ENCODE measurements at places on chromosomes 12 and 14.

DNA sequence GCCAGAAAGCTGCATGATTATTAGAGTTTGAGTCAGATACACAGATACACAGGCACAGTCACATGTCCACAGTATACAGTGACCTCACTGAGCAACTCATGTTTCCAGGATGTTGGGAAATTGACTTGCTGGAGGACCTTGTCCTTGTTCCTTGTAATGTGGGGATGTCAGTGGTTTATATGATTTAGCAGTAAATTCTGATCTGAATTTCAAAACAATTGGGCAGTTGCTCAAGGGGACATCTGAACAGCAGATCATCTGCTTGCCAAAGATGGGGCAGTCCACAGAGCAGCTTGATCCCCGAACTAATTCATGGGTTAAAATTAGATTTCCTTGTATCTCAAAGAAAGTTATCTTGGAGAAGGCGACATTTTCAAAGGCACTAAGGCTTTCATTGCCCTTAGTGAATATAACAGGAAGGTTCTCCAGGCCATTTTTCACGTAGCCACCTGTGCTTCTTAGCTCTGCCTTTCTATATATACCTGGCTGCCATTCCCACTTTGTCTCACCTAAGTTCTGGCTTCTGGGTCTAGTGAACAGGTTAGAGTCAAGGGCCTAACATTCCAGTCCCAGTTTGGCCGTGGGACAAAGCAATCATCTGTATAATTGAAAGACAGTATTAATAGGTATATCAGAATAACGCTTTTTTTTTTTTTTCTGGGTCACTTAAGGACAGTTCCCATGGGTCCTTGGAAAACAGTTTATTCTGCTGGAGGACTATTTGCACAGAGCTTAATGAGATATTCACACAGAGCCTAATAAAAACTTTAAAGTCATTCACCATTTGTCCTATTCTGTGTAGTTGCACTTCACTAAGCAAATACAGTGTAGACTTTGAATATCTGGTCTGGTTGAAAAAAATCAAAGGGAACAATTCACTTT, 64.9 kb upstream of the STRN3 start:
- DNase-seq: no peak

DNA sequence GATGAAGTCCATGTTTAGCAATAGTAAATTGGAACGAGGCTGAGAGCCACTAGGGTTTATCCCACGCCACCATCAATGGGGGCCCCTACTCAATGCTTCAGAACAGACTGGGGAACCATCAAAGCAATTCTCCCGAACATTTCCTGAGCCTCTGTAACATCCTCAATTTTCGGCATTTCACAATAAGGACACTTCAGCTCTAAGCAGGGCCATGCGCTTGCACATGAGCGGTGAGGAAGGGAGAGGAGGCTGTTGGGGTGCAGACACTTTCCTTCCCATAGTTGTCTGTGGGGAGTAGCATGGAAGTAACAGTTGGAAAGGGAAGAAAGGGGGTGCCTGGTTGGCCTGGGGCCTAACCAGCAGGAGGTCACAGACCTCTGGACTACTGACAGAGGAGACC, 129.9 kb upstream of the PRMT8 start:
- no peak for DNase-seq

DNA sequence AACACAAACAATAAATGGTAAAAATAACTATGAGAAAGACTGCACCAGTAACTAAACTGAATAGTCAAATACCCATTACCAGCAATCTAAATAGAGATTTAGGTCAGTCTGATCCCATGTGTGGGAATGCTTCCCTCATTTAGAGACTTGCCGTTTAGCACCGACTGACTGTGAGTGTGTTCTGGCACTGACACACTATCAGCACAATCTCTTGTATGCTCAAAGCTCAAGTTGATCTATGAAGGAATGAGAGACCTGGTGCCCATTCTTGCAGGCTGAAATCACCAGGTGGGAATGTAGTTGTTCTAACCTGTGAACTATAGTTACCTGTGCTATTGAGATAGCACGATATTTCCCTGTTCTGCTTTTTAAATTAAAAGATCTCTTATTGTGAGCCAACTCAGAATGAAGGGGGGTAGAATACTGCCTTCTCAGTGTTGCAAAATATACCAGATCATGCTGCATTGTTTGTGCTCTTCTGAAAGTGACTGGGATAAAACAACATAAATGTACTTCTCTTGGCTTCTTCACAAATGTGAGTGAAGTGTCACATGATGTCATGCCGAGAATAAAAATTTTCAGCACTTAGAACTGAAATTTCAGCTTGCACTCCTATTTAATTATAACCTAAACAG, 99.6 kb downstream of the LIN7A start:
- no peak for DNase-seq

DNA sequence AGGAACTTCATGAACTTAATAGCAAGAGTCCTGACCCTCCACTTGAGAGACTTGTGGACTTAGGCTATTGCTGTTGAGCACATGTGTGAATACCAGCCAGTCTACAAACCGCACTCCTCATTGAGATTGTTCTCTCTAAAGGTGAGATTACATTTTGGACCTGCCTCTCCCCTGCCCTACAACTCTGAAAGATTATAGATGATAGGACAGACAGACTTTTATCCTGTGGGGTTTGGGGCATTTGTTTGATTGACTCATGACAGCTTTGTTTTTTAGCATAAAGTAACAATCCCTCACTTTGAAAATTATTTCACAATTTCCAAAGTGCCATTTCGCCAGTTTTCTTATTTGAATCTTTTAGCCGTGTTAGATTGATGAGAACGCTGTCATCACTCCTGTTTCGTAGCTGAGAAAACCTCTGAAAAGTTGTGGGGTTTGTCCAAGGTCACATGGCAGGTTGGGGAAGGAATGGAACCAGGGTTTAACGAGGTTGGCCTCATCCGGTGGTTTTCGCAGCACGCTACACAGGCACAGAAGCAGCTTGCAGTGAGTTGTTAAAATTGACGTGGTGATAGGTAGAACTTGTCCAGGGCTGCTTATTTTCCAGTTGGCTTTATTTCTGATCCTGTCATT, 836 bp downstream of the EVL start:
- DNase-seq: no peak

DNA sequence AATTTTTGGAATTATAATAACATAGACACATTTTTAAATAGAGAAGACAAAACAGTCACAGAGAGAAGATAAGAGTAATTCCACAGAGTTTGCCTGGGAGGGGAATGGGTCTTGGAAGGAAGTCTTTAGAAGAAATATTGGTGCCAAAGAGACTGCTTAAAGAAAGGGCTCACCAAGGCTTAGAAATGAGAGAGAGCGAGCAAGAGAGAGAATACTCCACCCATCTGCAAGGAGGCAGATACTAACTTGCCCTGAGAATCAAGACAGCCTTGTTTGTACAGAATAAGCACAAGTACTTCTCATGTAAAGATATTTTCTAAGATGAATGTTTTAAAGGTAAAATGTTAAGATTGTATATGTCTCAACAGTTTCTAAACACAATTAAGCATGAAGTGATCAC, 165.5 kb downstream of the SLC38A4 start:
- DNase-seq: no peak

DNA sequence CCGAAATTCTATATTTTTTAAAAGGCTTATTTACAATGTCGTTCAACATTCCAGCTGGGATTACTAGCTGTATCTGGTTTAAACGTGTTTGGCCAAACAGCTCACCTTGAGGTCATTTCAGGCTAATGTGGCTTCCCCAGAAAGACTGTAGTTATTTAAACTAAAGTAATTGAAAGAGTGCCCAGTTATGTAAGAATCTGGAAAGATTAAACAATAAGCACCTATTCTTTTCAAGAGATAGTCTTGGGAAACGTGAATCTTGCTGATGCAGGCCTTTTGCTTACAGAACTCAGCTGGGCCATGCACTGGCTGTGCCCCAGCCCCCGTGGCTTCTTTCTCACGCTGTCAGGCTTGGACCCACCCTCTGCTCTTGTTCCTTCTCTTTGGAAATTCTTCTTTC, 24.4 kb downstream of the GLRX5 start:
- no peak for DNase-seq

DNA sequence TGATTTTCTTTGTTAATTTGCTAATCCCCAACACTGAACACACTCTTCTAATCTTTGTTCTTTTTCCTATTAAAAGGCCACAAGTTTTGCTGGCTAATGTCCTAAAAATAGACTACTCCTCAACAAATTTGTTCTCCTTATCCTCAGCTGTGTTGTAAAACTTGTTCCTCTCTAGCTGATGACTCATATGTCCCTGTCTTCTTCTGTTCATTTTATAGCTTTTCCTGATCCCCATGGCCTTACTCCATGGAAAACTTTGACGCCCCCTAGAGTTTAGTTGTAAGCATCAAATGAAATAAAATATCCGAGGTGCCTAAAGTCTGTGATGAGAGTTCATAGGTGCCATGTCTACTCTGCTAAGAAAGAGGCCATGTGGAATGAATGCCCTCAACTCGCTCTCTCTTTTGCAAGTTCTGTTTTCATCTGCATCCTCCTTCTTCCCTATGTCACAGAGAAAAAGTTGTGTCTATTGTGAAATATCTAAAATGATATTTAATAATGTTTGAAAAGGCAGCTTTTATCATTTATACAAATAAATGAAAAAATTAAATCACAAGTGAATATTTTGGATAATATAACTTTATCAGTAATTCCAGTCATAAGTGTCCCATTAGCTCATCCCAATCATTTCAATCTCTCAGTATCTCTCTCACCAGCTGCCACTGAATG, 237.9 kb downstream of the IPO8 start:
- DNase-seq: no peak

DNA sequence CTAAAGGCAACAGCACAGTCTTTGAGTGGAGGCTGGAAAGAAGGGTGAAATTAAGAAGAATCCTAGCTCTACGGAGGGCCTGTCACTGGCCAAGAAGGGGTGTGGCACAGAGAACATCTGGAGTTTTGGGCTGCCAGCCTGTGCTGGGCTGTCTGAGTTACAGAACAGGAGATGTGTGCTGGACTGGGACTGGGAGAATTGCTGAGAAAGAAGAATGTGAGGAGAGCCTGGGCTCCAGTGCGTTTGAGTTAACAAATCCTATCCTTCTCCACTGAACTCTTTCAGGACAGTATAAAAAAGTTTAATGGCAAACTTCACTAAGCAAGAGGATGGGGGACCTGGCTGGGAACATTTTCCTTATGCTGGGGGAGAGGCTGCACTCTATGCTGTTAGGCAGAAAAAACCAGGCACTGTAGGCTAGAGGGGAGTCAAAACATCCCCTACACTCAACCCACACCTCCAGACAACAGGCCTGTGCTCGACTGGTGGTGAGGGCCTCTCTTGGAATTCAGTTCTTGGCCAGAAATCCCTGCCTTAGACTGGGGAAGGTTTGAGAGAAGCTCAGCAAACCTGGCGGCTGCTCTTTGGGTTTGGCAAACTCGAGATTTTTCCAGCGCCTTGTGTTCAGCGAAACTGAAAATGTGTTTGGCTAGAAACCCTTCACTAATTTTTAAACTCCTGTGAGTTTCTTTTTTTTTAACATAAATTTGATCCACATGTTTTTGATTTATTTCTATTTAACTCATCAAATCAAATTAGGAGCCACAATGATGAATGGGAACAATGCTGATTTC, 217.3 kb downstream of the MON2 start:
- DNase-seq: no peak

GRCh38 chr12:95141310-95141709, 67.9 kb upstream of the NR2C1 start:
- no peak for DNase-seq

DNA sequence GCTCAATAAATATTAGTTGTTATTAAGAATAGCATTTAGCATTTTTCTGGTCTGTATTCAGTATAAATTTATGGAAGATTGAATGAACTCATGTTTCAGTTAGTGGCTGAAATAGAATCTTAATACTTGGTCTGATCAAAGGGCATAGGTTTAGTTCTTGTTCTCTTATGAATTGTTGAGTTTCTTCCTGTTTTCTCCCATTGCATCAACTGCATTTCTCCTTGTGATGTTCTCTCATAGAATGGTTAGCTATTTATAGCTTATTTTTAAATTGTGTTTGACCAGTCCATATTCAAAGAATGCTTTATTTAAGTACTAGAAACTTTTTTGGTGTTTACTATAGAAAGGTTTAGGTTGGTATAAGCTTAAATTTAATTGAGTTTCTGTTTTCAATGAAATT, 29.8 kb downstream of the APAF1 start:
- DNase-seq: no peak

DNA sequence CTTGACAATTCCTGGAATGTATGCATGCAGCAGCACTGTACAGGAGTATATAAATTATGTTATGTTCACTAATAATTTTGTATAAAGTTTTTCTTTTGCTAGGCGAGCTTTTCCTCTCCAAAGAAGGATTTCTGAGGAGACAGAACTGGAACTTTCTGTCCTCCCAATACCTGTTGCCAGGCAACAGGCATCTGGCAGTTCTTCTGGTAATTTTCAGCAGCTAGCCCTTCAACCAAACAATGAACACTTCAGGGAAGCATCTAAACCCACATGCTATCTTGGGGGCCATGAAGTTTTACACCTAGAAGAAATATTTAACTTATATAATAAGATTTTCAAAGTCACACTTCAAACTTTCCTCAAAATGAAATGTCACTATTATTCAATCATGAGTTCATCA, 162.9 kb upstream of the SYT10 start:
- no peak for DNase-seq

- no peak for DNase-seq
These were observed 149.4 kb downstream of the FOXN3 start for GRCh38 chr14:89267656-89268055.

DNA sequence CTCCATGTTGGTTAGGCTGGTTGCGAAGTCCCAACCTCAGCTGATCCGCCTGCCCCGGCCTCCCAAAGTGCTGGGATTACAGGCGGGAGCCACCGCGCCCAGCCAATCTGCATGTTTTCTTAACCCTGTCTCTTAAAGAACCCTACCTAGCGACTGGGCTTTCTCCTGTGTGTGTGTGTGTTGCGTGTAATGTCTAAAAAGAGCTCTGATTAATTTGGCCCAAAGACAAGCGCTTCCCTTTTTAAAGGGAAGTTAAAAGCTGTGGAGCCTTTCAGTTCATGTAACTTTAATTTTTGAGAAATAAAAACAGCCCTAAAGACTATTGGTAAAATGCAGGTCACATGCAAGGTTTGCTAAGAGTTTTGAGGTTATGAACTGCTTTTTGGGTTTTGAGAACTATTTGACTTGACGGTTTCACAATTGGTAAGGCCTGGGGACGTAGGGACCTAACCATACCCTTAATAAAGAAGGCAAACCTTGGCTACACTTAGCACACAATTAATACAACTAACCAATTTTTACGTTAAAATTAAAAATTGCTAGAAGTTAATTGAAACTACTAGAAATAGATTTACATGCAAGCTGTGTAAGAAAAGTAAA, 103.2 kb downstream of the KCNMB4 start:
- DNase-seq: no peak

- DNase-seq: no peak
These were observed 59.6 kb upstream of the ACTN1 start for GRCh38 chr14:69038455-69039287.

DNA sequence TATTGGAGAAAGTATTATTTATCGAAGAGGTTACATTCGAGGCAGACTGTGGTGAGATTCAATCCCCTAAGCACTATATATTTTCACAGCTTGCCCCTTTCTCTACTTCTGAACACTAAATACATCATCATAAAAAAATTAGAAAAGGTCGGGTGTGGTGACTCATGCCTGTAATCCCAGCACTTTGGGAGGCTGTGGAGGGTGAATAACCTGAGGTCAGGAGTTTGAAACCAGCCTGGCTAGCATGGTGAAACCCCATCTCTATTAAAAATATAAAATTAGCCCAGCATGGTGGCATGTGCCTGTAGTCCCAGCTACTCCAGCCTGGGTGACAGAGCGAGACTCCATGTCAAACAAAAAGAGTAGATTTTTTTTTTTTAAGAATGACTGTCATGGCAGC, 70.6 kb upstream of the MYF6 start:
- DNase-seq: no peak

GRCh38 chr14:102840771-102841528, 63.7 kb downstream of the TRAF3 start:
- DNase-seq: no peak

- DNase-seq: no peak
These were observed 15.4 kb downstream of the TRIM9 start for GRCh38 chr14:51079489-51079888.

Data from C1 segment of cervical spinal cord (tissue), 14 donors.